Thoracic aorta (tissue), 2 donors: ENCODE measurements at places on chromosomes 16 and 17.

GRCh38 chr17:80031691-80032430 lies 3.8 kb downstream of the TBC1D16 start:
- DNase-seq: no peak

GRCh38 chr16:57642160-57643135 lies 14.0 kb downstream of the ADGRG1 start:
- DNase-seq: no peak

DNA sequence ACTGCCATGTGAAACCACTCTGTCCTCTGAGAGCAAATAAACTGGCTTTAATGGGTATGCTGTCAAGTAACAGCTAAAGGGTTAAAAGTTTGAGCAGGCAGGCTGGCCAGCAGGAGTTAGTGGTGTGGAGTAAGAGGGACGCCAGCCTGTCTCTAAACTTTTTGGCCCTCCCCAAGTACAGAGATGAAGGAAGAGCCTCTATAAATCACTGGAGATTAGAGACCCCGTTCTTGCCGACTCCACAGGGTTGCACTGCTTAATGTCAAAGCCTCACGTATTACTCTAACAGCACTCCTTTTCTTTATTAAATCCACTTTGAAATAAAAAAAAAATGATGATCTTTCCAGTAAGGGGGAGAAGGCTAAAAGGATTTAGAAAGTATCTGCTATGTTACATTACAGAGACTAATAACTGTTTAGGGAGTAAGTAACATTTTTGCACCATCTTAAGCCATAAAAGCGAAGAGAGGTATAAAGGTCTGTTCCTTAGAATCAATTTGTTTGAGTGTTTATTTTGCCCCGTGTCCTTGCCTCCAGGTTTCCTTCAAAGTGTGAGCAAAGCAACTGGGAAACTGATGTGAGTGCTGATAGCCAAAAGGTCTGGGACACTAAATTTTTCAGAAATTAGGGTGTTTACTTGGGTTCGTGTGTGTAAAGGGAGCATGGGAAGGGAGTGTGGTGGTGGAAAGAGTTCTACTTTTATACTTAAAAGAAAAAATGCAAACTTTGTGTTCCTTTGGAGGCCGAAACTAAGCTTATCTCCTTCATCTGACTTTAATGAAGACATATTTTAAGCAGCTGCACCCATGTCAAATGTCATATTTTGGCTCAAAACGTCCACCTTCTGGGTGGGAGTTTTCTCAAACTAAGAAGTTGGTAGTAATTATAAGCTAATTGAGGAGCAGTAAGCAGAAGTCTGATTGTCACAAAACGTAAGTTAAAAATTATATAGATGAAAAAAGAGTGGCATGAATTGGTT lies 109.9 kb upstream of the TBX2 start:
- DNase-seq: no peak

- DNase-seq: no peak
Measured at GRCh38 chr17:57388131-57388725, 131.9 kb downstream of the MSI2 start.

- DNase-seq: no peak
Measured at GRCh38 chr16:12612598-12613101, 191.0 kb downstream of the CPPED1 start.

- DNase-seq: no peak
Measured at GRCh38 chr17:32970281-32970680, 21.4 kb upstream of the SPACA3 start.

- DNase-seq: no peak
Measured at GRCh38 chr17:4479982-4480751, 18.5 kb upstream of the SPNS2 start.

DNA sequence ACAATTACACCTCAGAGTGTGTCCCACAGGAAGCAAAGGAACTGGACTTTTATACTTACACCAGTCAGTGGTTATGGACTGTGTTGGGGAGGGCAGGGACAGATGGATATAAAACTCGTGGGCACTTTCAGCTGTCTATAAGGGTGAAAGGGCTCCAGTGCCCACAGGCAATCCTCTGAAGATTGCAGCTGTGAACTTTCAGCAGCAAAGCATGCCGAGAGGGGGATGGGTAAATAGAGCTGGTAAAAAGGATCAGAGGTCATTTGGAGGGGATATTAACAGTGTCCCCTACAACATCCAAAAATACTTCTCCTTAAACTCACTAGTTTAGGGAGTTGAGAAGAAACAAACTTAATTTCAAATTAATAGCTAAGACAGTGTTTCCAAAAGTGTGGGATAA lies 13.3 kb upstream of the RFWD3 start:
- DNase-seq: no peak

DNA sequence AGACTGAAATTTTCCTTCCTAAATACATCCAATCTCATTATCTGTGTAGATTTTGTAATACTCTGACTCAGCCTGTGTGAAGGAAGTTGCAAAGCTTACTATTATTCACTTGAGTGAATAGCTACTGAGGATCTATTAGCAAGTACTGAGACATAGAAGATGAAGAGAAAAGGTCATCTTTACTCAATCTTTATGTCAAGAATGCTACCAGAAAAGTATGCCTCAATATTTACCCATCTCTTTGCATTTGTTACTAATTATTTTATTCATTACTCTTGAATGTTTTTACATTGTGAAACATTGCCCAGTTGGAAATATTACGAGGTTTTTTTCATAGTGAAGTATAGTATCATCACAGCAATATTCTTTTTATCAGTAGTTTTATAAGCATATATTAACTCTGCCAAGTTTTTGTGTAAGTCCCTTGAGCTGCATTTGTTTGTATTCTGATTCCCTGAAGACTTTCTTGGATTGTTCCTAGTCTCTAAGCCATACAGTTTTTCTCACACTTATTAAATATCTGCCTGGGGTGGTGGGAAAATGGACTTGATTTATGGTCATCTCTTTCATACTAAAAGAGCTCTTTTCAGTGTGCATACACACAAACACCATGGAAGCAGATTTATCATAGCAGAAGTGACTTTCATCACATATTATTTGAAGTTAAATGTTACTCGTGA lies 110.4 kb downstream of the MRTFB start:
- DNase-seq: no peak

- DNase-seq: no peak
Measured at GRCh38 chr17:32016231-32016630, 9.0 kb downstream of the LRRC37B start.

DNA sequence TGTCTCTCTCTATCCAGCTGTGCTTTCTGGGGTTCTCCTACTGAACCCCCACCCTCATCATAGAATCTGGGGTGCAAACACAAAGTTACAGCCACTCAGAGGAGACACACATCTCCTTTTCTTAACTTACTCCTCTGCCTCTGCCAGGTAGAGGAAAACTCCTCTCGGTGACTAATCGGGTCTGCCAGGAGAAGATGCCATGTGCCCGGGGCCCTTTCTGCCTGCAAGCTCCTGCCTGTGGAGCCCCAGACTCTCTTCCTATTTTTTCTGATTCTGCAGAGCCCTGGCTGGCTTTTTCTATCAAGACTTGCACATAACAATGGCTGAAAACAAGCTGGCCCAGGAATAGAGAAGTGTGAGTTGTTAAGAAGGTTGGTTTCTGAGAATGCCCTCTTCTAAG lies 10.4 kb downstream of the SLC6A4 start:
- DNase-seq: no peak

DNA sequence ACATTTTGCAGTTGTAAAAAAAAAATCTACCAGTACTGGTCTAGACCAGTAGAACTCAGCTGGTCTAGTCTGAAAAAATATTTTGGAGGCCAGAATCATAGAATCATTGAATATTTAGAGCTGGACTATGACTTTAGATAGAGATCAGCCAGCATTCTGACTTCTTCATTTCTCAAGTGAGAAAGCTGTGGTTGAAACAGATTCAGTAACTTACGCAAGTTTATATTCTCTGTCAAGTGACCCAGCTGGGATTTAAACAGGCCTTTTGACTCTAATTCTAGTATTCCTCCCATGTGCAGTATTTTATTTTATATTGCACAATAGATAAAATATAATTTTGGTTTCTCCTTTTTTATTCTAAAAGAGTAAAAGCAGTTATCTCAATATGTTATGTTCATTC lies 4.9 kb downstream of the TNRC6A start:
- no peak for DNase-seq

GRCh38 chr16:66324815-66325515 lies 41.5 kb upstream of the CDH5 start:
- DNase-seq: no peak

DNA sequence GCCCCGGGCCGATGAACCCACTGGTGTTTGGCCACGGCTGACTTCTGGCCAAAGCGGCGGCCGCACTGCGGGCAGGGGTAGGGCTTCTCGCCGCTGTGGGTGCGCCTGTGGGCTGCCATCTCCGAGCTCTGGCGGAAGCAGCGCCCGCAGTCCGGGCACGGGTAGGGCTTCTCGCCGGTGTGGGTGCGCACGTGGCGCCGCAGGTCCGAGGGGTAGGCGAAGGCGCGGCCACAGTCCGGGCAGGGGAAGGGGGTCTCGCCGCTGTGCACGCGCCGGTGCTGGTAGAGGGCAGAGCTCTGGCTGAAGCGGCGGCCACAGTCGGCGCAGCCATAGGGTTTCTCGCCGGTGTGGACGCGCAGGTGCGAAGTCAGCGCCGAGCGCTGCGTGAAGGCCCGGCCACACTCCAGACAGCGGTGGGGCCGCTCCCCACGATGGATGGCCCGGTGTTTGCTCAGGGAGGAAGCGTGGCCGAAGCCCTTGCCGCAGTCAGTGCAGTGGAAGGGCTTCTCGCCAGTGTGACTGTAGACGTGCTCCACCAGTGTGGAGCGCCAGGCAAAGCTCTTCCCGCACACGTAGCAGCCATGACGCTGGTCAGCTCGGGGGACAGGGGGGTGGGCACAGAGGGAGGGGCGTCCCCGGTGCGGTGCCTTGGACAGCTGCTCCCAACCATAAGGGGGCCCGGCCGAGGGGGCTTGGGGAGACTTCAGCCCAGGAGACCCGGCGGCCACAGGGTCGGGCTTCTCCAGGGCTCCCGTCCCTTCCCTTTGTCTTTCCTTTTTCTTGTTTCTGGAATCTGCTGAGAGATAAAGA lies 2.7 kb downstream of the ZNF764 start:
- DNase-seq: no peak

DNA sequence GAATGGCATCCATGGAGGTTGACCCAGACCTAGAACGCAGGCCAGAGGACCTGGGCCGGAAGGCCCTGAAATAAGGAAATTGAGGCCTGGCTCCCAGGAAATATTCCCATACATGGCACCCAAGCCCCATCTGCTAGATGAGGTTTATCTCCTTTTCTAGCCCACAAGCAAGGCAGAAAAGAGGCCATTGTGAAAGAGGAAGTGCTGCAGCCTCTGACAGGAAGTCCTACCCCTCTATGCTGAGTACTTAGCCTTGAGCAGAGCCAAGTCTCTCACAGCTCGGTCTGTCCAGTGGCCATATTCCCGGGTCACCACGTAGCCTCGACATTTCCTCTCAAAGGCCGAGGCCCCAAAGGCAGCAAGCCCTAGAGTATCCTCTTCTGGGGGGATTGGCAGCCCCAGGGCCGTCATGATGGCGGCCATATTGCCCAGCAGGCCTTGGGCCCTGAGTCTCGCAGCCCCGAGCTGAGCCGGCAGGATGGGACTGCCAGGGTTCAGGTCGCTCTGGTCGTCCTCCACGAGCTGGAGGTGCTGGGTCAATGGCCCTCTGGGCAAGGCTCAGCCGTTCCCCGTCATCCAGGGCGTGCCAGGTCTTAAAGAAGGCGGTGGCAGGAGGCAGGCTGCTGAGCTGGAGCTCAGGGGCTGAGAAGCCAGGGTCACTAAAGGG lies 7.8 kb downstream of the CTF1 start:
- no peak for DNase-seq

DNA sequence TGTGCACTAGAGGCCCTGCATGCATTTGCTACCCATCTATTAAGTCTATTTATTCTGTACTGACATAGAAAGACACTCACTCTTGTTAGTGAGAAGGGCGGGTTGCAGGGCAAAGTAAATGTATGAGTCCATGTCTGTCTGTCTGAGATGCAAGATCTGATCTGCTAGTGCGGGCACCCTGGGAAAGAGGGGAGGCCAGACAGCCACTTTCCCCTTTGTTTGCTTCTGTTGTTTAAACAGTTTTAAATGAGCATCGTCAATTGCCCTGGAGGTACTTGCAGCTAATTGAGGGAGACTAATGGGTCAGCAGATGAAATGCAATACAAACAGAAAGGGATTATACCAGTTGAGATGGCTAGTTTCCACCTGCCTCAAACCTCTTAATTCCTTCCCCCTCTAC lies 24.9 kb downstream of the SCNN1G start:
- DNase-seq: no peak

DNA sequence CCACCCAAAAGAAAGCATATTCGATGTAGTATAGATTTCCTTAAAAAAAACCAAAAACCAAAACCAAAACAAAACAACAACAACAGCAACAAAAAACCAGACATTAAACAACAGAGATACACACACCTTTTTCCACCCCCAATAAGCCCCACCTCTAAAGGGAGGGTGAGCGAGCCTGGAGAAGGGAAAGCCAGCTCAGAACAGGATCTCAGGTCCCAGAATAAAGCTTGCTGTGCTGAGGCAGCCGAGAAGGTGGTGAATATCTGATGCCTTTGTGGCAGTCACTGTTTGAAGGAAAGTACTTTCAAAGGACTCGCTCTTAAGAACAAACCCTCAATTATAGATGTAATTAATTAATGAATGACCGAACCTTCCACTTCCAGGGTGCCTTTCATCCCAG lies 470 bp downstream of the KRT23 start:
- no peak for DNase-seq

DNA sequence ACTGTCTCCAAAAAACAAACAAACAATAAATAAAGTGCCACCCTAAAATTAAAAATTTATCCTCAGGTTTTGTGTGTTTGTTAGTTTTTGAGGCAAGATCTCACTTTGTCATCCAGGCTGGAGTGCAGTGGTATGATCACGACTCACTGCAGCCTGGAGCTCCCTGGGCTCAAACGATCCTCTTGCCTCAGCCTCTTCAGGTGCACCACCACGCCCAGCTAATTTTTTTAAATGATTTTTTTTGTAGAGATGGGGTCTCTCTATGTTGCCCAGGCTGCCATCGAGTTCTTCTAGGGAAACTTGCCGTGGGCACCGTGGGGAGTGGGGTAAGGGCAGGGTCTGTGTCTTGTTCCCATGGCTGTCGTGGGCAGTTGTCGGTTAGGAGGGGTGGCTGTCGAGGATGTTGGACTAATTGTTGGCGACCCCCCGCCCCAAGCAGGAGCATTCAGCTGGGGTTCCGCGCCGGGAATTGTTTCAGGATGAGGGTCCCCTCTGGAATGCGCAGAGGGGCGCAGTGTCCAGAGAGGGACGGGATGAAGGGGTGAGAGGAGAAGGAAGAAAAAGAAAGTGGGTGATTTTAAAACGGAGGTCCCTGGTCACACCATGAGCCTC lies 1.1 kb upstream of the RNF213 start:
- no peak for DNase-seq
